Osteocyte (in vitro differentiated cells): ENCODE measurements at places on chromosomes 6 and 20. TPM values are rescaled to one million over a fixed set of nuclear protein-coding genes. Genes with fewer than 3 reads are reported as not detected.

ELOVL4 gene
- 4.8 and 6.0 TPM in 2 replicates for total RNA-seq

ZFAND3 gene
- total RNA-seq: 84.4 and 89.8 TPM in 2 replicates

IL17A gene
- total RNA-seq: not detected in 2 replicates

ARMH2 gene
- not detected in 2 replicates for total RNA-seq

POU5F1 gene
- not detected in 2 replicates for total RNA-seq

PBOV1 gene
- not detected in 2 replicates for total RNA-seq

GTF3C6 gene
- total RNA-seq: 64.9 and 66.2 TPM in 2 replicates

TMEM151B gene
- total RNA-seq: 0.08 TPM in 1 of 2 replicates, not detected in the other

DLL1 gene
- total RNA-seq: 1.6 and 2.6 TPM in 2 replicates

F13A1 gene
- 2.8 and 3.6 TPM in 2 replicates for total RNA-seq

CTSA gene
- 310 and 318 TPM in 2 replicates for total RNA-seq

KCNK5 gene
- total RNA-seq: not detected in 2 replicates
